ENCODE measurements at places on chromosomes 2 and 18.

GRCh38 chr18:4309227-4309626 lies 145.9 kb downstream of the DLGAP1 start:
- DNase-seq, result no peak

- no peak for DNase-seq
These were observed 117.0 kb downstream of the GRB14 start for GRCh38 chr2:164504253-164504652.

DNA sequence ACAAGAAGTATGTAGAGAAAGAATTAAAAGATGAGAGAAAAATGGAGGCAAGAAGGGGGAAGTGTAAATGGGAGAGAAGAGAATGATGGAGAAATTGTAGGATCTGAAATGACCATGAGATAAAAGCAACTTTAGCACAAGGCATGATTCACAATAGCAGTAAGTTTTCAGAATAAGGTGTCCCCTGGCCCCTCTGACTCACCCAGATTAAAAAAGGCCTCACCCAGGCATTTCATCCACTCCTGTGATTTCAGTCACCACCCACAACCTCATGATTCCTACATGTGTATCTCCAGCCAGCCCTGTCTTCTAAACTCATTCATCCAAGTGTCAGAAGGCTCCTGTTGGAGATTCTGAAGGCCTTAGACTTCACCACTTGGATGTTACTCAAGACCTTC lies 56.6 kb downstream of the SP100 start:
- no peak for DNase-seq

- DNase-seq, result no peak
These were observed 16.9 kb upstream of the TEX44 start for GRCh38 chr2:231575612-231576256.

- DNase-seq, result no peak
These were observed 39.4 kb downstream of the AGAP1 start for GRCh38 chr2:235533198-235533597.

GRCh38 chr2:98269830-98270229 lies 76.4 kb upstream of the CNGA3 start:
- no peak for DNase-seq

Data from GOT3 (cell line).